ENCODE measurements at places on chromosomes 12 and 14. TPM values are rescaled to one million over a fixed set of nuclear protein-coding genes. Genes with fewer than 3 reads are reported as not detected.

GRCh38 chr12:80681-81190 lies 14.2 kb downstream of the IQSEC3 start:
- no peak for DNase-seq

DNA sequence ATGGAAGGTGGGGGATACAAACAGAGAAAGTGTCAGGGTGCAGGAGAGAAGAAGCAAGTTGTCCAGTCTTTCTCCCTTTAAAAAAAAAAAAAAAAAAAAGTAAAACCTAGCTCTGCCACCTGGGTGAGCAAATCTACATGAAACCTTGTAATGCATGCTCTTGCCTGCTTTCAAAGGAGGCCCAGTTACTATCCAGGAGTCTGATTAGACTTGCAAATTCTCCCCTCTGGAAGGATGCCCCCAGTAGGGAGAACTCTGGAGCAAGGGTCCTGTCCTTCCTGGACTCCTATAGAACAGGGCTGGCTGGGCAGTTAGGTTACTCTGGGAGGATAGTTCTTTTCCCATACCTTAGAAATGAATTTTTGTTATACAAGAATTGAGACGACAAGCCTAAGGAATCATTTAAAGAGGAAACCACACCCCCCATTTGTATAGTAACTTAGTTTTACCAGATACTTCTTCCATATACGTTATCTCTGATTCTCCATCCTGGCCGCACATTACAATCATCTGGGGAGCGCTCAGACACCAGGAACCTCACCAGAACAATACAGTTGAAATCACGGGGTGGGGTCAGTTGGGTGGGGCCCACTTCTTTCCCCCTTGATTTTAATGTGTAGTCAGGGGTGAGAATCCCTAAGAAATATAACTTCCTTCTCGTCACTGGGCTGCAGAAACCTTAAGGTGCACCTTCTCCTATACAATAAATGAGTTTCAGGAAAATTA lies 30.5 kb downstream of the RAB35 start:
- DNase-seq: no peak

DNA sequence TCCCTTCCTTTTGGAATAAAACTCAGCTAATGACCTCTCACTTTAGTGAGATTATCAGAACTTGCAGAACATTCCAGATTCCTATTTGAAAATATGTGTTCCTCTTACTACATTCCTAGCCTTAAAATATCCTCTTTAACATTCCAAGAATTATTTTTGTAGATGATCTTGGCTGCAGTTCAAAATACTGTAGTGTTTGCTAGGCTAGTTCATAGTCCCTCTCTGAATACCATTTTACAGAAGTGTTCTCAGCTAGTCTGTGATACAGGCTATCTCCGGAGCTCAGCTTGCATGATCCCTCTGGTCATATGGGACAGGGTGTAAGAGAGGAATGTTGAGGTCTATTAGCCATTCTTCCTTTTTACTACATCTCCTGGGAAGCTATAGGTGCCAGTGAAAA lies 17.6 kb upstream of the GPR33 start:
- no peak for DNase-seq

GRCh38 chr12:24768415-24768814 lies 180.5 kb downstream of the BCAT1 start:
- DNase-seq: no peak

- DNase-seq: no peak
These were observed 203.4 kb downstream of the TMX1 start for GRCh38 chr14:51443195-51444018.

DNA sequence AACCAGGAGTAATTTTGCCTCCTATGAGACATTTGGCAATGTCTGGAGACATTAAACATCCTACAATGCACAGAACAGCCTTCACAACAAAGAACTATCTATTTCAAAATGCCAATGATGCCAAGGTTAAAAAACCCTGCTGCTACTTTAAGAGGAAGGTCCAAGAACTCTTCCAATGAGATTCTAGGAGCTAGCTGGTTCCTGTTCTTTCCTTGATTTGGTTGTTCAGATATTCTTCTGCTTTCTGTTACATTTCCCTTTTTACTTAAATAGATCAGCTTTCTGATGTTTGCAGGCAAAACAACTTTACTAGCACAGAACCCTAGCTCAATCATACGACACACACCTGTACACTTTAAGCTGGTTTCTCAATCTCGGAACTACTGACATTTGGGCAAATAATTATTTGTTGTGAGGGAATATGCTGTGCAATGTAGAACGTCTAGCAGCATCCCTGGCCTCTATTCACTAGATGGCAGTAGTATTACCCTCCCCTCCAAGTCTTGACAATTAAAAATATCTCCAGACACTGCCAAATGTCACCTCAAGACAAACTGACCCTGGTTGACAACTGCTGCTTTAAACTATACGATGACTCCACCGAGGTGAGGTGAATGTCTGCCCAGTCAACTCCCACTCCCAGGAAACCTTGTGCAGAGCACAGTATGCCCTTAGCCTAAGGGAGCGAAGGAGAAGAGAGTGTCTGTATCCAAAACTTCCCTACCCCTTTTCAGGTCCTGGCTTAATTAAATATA lies 4.4 kb downstream of the BLTP3B start:
- no peak for DNase-seq

DNA sequence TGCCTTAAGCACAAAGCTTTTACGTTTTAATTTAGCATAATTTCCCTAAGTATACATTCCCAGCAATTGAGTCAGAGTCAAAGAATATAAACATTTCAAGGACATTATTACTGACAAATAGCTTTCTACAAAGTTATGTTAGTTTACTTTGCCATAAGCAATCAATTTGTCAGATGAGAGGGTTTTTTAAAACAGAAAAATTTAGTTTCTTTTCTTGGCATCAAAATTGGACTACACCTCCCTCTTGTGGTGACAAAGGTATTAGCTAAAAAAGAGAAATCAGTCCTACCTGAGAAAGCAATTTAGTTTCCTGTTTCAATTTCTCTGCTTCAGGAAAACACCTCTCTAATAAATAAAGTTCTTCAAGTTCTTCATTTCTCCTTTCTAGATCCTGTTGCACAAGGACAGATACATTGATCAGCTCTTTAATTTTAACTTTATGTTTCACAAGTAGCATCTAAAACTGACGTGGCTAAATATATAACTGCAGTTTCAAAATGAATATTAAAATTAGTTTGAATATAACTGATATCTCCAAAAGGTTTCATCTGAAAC lies 39.9 kb downstream of the DNAI7 start:
- DNase-seq: no peak

CPNE6 gene
- total RNA-seq: not detected
